ENCODE measurements at places on chromosomes 7 and 10. TPM values are rescaled to one million over a fixed set of nuclear protein-coding genes. Genes with fewer than 3 reads are reported as not detected.

The TUBB8 gene
- not detected for total RNA-seq

The NUTM2A gene
- total RNA-seq: 0.14 TPM

GRCh38 chr10:20492447-20492846, 404.7 kb downstream of the NEBL start:
- no peak for DNase-seq
- H3K4me3 ChIP-seq: no peak overlapping the region
- no peak overlapping the region for H3K27ac ChIP-seq

DNA sequence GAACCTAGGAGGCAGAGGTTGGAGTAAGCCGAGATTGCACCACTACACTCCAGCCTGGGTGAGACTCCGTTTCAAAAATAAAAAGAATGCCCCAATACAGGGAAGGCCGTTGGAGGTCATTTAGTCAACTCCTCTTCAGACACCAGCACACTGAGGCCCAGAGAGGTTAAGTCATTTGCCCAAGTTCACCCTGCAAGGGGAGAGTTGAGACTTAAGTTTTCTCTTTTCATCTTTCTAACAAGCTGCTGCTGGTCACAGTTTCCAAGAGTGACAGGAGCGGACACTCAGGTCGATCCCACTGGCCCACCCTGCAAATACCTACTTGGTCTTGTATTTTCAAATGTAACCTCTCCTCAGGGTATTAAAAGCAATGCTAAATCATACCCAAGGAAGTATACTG, 30.4 kb upstream of the VCL start:
- peaks cover 39% of the 10 kb centered on the region for H3K4me1 ChIP-seq
- no peak for DNase-seq
- no peak overlapping the region for H3K4me3 ChIP-seq
- peak overlapping the region; percentile 33 for H3K27ac ChIP-seq
- H3K36me3 ChIP-seq: no peaks in the 10 kb centered on the region
- no peaks in the 10 kb centered on the region for H3K27me3 ChIP-seq
